RPMI8226 (cell line): ENCODE measurements at places on chromosomes 4 and X.

DNA sequence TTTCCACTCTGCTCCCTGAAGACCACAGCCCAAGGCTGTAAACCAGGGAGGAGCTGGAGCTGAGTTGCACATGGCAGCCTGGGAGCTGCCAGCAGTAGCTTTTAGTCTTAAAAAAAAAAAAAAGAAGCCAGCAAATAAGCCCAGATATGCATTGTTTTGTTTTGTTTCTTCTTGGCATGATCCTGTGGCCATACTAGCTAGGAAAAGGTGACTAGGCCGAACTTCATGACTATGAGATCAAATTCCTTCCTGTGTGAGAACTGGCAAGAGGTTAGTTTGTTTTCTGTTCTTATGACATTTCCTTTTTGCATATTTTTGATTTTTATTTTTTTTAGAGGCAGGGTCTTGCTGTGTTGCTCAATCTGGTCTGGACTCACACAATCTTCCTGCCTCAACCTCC lies 323.3 kb downstream of the DCTD start:
- DNase-seq: no peak

GRCh38 chr4:17096692-17097091 lies 198.2 kb upstream of the LDB2 start:
- DNase-seq: no peak

DNA sequence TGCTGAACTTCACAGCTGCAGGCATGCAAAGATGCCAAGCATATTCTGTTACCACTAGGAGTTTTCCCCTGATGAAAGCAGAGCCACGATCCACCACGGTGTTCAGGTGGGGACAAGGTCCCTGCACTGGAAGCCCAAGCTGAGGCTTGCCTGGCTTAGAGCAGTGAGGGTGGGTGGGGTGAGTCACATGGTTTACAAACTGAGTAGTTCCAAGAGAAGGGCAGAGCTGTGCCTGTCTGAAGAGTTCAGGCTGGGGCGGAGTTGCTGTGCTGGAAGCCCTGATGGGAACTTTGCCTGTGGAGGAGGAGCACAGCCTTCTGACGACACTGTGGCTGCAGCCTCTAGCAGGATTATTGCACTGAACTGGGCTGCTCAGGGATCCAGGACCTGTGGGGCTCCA lies 45.5 kb downstream of the FAM9B start:
- DNase-seq: no peak

- DNase-seq: no peak
These were observed 47.6 kb downstream of the SPIN3 start for GRCh38 chrX:56947699-56948098.

- DNase-seq: no peak
These were observed 11.7 kb downstream of the C1GALT1C1 start for GRCh38 chrX:120617996-120618630.

- no peak for DNase-seq
These were observed 25.2 kb upstream of the GLOD5 start for GRCh38 chrX:48736303-48736702.

DNA sequence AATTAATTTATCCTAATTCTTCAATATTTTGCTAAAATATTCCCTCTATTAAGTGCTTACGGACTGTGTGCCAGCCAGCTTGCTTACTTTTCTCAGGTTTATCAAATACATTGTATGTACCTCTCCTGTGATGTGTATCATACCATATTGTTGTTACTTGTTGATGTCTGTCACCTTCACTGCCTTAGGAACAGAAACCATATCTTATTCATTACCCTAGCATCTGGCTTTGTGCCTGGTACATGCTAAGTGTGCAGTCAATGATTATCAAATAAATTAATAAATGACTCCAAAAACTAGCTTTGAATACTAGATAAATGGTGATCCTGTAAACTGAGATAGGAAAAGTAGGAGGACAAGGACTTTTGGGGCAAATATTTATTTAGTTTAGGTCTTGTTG lies 6.9 kb downstream of the CLCN3 start:
- no peak for DNase-seq

GRCh38 chr4:99321241-99322191 lies at the start of gene ADH1B:
Gene ADH1B, minus strand, starts transcription at chr4:99321401. Its CDS starts 70 bp downstream, at chr4:99321331.
- DNase-seq: no peak
